Amniotic stem cell (primary cell): ENCODE measurements at places on chromosomes 5 and 9.

- no peak for DNase-seq
These were observed 700 bp downstream of the SKP2 start for GRCh38 chr5:36152324-36153297.

DNA sequence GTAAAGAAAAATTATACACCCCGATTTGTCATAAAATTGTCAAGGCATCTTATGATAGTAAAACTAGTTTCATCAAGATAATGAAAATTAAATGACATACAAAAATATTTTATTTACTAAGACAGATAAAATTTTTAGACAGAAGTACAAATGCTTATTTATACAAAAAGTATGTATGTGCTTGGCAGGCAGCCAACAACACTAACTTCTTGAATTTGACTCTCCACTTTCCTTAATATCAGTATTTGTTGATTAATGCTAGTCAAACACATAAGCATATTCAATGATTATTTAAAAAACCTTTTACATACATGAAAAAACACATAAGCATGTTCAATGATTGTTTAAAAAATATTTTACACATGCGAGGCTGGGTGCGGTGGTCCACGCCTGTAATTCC, 1079.9 kb upstream of the CDH6 start:
- no peak for DNase-seq

DNA sequence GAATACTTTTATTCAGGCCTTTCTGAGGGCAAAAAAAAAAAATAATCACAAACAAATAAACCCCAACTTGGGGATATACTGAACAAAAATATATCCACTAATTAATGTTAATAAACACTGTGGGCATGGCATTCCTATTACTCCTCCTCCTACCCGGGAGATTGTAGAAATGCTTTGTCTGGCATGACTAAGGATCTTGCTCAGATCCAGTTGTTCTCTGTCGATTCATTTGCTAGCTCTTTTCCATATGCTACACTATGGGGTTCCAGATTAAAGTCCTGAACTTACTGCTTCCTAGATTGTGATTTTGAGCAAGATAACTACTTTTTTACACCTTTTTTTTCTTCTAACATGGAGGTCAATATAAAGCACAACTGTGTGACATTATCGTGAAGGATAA, 102.2 kb upstream of the PRR16 start:
- DNase-seq = no peak

GRCh38 chr5:138884554-138884953, 9.4 kb upstream of the LRRTM2 start:
- DNase-seq = no peak

DNA sequence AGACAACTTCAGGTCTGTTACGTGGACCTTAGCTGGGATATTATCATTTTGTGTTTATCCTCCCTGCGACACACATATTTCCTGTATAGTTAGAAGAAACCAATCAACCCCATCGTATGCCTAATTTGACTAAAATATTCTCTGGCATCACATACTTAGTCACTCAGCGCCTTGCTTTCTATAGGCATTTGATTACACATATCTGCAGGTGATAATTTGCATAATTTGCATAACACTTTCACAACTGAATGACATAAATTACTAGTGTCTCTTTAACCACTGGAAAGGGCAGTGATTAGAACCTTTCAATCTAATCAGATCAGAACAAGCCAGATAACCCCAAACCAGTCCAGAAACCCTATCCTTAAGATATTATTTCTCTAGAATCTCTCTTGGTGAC, 390.2 kb downstream of the TLR4 start:
- DNase-seq = no peak

DNA sequence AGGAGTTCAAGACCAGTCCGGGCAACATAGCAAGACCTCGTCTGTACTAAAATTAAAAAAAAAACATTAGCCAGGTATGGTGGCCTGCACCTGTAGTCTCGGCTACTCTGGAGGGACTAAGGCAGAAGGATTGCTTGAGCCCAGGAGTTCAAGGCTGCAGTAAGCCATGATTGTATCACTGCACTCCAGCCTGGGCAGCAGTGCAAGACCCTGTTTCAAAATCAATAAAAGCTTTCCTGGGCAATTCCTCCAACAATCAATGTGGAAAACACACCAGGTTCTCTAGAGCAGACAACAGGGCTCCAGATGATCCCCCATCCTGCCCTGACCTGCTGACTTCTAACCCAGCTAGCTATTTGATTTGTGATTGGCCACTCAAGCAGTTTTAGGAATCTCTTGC, 1.2 kb downstream of the AK8 start:
- DNase-seq = no peak

GRCh38 chr5:72463449-72464052, 43.7 kb downstream of the ZNF366 start:
- no peak for DNase-seq

- DNase-seq = no peak
These were observed 22.8 kb downstream of the HNRNPK start for GRCh38 chr9:83957248-83957513.

GRCh38 chr9:132961002-132961401, 16.6 kb upstream of the TSC1 start:
- DNase-seq = no peak

GRCh38 chr5:83095957-83096539, 18.7 kb downstream of the XRCC4 start:
- DNase-seq = peak; percentile 77

DNA sequence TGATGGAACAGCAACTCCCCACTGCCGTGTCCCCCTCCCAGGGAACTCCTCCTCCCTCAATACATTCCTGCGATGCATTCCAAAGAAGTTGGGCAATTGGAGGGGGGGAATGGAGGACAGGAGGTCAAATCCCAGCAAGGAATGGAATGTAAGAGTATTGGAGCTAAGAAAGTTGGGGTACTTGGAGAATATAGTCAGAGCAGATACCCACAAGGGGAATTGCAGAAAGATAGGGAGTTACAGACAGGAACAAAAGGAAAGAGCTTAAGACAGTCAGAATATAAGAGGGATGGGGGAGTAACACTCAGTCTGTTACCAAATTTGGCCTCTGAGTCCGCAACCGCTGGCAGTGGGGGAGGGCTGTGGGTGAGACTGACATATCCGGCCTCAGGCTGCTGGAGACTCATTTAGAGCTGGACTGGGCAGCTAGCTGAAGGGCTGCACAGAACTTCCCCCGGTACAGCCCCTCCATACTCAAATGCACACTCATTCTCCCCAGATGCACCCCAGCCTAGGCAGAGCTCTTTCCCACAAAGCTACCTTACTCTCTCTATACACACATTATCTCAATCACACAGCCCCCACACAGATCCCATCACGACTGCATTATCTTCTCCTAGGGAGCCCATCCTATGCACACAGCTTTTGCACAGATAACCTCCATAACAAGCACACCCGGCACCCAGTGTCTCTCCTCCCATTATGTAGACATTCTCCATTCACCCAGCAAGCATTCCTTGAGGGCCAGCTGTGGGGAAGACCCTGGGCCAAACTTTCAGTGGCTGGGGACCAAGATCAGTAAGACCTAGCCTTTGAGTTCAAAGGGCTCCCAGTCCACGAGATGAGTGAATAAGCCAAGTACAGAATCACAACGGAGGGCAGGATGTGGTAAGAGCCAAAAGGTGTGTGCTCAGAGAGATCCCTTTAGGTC, 3.7 kb downstream of the TLN1 start:
- DNase-seq = peak; percentile 62
